ENCODE measurements at places on chromosomes 16 and 17. TPM values are rescaled to one million over a fixed set of nuclear protein-coding genes. Genes with fewer than 3 reads are reported as not detected.

GRCh38 chr16:21989133-21989532, 11.8 kb downstream of the PDZD9 start:
- H3K4me3 ChIP-seq = no peak overlapping the region
- no peak overlapping the region for H3K27ac ChIP-seq
- no peak for DNase-seq
- no peaks in the 10 kb centered on the region for H3K27me3 ChIP-seq
- peaks cover 25% of the 10 kb centered on the region for H3K4me1 ChIP-seq

- H3K4me1 ChIP-seq = peaks cover 46% of the 10 kb centered on the region
- no peaks in the 10 kb centered on the region for H3K36me3 ChIP-seq
- H3K27ac ChIP-seq = no peak overlapping the region
- no peak overlapping the region for H3K4me3 ChIP-seq
- DNase-seq = no peak
Measured at GRCh38 chr16:79794941-79795340, 194.4 kb upstream of the MAF start.

GRCh38 chr16:1150511-1150982, 2.4 kb upstream of the CACNA1H start:
- H3K36me3 ChIP-seq = no peaks in the 10 kb centered on the region
- peaks cover 5% of the 10 kb centered on the region for H3K4me1 ChIP-seq
- no peak overlapping the region for H3K4me3 ChIP-seq
- DNase-seq = no peak
- H3K27me3 ChIP-seq = peaks cover 11% of the 10 kb centered on the region

Gene RTN4RL1
- 1.7 TPM for total RNA-seq

Gene GRAPL
- total RNA-seq = not detected

- DNase-seq = no peak
- H3K27me3 ChIP-seq = no peaks in the 10 kb centered on the region
- H3K4me3 ChIP-seq = no peak overlapping the region
- no peak overlapping the region for H3K27ac ChIP-seq
Measured at GRCh38 chr16:60261425-60261824, 1527.3 kb upstream of the GOT2 start.

DNA sequence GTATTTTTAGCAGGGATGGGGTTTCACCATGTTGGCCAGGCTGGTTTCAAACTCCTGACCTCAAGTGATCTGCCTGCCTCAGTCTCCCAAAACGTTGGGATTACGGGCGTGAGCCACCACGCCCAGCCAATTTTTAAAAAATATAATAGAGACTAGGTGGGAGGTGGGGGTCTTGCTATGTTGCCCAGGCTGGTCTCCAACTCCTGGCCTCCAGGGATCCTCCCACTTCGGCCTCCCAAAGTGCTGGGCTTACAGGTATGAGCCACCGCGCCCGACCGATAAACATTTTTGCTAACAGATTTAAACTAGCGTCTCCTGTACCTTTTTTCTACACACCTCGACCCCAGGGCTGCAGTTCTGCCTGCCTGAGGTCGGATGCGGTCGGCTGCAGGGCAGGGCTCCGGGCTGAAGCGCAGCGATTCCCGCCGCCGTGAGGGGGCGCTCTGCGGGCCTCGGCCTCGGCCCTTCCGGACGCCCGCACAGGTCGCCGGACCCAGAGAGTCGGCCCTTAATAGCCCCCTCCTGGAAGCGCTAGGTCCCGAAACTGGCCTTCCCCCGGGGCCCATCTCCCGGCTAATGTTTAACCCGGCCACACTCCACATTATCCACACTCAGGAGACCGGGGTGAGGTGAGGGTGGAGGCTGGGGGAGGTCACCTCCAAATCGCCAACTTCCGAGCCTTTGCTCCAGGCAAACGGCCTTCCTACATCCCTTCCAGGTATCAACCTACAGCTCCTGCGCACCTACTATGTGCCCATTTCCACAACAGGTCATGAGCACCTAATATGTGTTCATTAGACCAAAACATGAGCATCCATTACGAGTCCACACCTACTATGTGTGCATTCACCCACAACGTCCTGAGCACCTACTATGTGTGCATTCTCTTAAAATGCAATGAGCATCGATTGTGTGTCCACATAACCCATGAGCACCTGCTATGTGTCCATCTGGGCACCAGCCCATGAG, 2.0 kb upstream of the GLIS2 start:
- DNase-seq = no peak
- H3K4me1 ChIP-seq = peaks cover 34% of the 10 kb centered on the region
- no peak overlapping the region for H3K27ac ChIP-seq

GRCh38 chr17:34764716-34765115, 185.3 kb downstream of the TMEM132E start:
- no peak overlapping the region for H3K27ac ChIP-seq
- no peaks in the 10 kb centered on the region for H3K4me1 ChIP-seq
- no peaks in the 10 kb centered on the region for H3K36me3 ChIP-seq
- DNase-seq = no peak
- no peaks in the 10 kb centered on the region for H3K27me3 ChIP-seq

DNA sequence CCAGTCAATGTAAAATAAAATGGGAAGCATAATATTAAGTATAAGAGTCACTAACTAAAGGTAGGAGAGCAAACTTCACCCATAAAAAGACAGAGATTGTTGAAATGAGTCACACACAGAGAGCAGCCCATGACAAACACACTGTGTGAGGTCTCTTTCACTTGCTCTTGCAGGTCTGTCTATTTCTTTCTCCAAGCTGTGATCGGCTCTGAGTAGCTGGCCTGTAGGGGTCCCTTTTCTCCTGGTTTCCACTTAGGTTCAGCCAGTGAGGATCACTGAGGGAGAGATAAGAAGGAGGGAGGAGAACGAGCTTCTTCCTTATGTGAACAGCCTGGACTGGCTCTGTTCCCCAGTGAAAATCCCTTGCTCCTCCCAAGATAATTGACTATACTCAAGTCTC, 133.7 kb upstream of the HS3ST3A1 start:
- no peak overlapping the region for H3K4me3 ChIP-seq
- H3K4me1 ChIP-seq = no peaks in the 10 kb centered on the region
- H3K27ac ChIP-seq = no peak overlapping the region

GRCh38 chr17:1008008-1008761, 11.3 kb downstream of the TIMM22 start:
- peaks cover 28% of the 10 kb centered on the region for H3K36me3 ChIP-seq
- peaks cover 90% of the 10 kb centered on the region for H3K4me1 ChIP-seq
- no peaks in the 10 kb centered on the region for H3K27me3 ChIP-seq
- H3K27ac ChIP-seq = peak overlapping the region; percentile 74

- H3K27ac ChIP-seq = peak overlapping the region; percentile 17
- peaks cover 10% of the 10 kb centered on the region for H3K36me3 ChIP-seq
- no peaks in the 10 kb centered on the region for H3K27me3 ChIP-seq
- peaks cover 56% of the 10 kb centered on the region for H3K4me1 ChIP-seq
- no peak overlapping the region for H3K4me3 ChIP-seq
- DNase-seq = no peak
Measured at GRCh38 chr17:19660219-19660870, 11.8 kb downstream of the ALDH3A2 start.

GRCh38 chr17:39688475-39688835, 598 bp upstream of the PGAP3 start:
- H3K4me3 ChIP-seq = peak overlapping the region; percentile 86
- no peaks in the 10 kb centered on the region for H3K27me3 ChIP-seq
- peak overlapping the region; percentile 93 for H3K27ac ChIP-seq
- H3K36me3 ChIP-seq = peaks cover 24% of the 10 kb centered on the region
- peaks cover 43% of the 10 kb centered on the region for H3K4me1 ChIP-seq

GRCh38 chr17:34156401-34156740, 98.7 kb upstream of the CCL2 start:
- no peaks in the 10 kb centered on the region for H3K36me3 ChIP-seq
- no peaks in the 10 kb centered on the region for H3K27me3 ChIP-seq
- H3K27ac ChIP-seq = no peak overlapping the region
- DNase-seq = no peak

DNA sequence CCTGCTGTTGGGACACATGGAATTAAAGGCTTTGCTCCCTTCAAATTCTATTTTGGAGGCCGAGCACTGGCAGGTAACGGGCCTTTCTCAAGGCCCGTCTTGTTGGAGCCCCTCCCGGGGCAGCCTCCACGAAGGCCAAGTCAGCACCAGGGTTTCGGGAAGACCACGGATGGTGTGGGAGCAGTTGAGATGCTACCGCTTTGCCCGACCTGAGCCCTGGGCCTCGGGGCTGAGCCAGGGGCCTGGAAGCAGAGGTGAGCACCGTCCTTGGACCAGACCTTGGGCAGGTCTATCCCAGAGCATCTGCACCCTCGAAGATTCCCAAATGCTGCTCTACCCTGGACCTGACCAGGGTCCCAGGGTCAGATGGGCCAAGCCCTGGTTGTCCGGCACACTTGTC, 23.0 kb downstream of the C17orf100 start:
- no peak overlapping the region for H3K4me3 ChIP-seq
- H3K27me3 ChIP-seq = no peaks in the 10 kb centered on the region
- H3K27ac ChIP-seq = no peak overlapping the region
- H3K36me3 ChIP-seq = no peaks in the 10 kb centered on the region

Gene STH
- not detected for total RNA-seq

DNA sequence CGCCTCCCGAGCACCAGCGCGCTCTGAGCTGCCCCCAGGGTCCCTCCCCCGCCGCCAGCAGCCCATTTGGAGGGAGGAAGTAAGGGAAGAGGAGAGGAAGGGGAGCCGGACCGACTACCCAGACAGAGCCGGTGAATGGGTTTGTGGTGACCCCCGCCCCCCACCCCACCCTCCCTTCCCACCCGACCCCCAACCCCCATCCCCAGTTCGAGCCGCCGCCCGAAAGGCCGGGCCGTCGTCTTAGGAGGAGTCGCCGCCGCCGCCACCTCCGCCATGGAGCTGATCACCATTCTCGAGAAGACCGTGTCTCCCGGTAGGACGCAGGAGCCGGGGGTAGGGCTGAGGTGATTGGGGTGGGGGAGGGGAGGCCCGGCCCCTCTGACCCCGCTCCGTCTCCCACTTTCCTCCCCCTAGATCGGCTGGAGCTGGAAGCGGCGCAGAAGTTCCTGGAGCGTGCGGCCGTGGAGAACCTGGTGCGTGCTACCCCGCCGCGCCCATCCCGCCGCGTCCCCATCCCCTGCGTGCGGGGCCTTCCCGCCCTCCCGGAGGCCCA, 329 bp downstream of the KPNB1 start:
- DNase-seq = no peak
- H3K4me1 ChIP-seq = peaks cover 64% of the 10 kb centered on the region
- peaks cover 7% of the 10 kb centered on the region for H3K36me3 ChIP-seq
- peak overlapping the region; percentile 99 for H3K27ac ChIP-seq
- H3K27me3 ChIP-seq = no peaks in the 10 kb centered on the region

GRCh38 chr17:44317545-44317944, 7.1 kb downstream of the SLC25A39 start:
- DNase-seq = no peak
- peaks cover 58% of the 10 kb centered on the region for H3K27me3 ChIP-seq
- no peak overlapping the region for H3K27ac ChIP-seq
- H3K36me3 ChIP-seq = peaks cover 31% of the 10 kb centered on the region
- no peak overlapping the region for H3K4me3 ChIP-seq

- H3K4me3 ChIP-seq = no peak overlapping the region
- no peaks in the 10 kb centered on the region for H3K36me3 ChIP-seq
- DNase-seq = no peak
- no peaks in the 10 kb centered on the region for H3K27me3 ChIP-seq
Measured at GRCh38 chr16:78407191-78407590, 307.7 kb downstream of the WWOX start.

DNA sequence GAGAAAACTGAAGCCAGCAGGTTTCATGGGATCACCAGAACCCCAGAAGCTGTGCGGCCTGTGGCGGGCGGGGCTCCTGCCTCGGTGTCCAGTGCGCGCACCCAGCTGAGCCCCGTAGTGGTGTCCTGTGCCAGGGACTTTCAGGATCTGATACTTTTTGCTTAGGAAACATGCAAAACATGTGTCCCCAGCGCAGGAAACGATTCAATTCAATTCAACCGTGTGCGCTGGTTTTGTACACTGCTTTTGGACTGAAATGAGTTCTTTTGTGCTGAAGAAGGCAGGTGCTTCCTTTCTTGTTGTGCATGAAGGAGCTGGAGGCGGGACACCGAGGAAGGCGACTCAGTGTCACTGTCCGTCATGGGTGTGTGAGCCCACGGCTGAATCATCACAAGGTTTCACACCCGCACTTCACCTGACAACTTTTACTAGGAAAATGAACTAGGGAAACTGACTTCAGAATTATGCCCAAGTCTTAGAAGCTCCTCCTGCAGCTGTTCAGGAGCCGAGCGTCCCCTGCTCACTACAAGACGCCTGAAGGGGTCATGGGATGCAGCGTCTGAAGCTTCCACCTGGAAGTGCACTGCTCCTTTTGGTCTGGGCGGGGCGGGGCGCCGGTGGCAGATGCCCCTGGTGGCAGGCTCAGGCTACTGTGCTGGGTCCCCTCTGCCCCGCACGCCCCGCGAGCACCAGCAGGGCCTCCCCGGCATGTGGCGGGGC, 31.4 kb upstream of the ZNF750 start:
- H3K4me3 ChIP-seq = no peak overlapping the region
- peak overlapping the region; percentile 84 for H3K27ac ChIP-seq
- H3K4me1 ChIP-seq = peaks cover 34% of the 10 kb centered on the region
